Substantia nigra (tissue), 51 donors: ENCODE measurements at places on chromosomes 5 and 9.

DNA sequence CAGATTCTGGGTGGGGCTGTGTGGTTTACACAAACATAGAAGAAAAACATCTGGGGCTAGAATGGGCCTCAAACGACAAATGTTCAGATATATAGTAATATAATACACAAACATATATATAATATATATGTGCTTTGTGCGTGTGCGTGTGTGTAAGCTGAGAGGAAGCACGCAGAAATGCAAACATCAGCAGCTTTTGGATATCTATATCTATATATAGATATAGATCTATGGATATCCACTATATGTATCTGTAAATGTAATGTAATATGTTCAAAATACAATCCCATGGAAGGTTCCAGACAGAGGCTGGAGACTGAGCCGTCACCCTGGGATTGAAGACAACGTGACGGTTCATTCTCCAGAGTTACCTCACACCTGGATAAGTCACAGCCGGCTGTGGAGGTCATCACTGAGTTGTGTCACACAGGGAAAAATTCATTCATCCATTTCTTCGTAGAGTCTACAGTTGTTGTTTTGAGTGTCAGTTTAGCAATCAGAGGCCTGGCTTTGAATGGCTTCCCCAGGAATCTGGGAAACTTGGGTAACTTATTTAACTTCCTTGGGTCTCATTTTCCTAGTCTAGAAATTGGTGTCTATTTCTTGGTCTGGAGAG lies 123.0 kb upstream of the CPEB4 start:
- DNase-seq: no peak

DNA sequence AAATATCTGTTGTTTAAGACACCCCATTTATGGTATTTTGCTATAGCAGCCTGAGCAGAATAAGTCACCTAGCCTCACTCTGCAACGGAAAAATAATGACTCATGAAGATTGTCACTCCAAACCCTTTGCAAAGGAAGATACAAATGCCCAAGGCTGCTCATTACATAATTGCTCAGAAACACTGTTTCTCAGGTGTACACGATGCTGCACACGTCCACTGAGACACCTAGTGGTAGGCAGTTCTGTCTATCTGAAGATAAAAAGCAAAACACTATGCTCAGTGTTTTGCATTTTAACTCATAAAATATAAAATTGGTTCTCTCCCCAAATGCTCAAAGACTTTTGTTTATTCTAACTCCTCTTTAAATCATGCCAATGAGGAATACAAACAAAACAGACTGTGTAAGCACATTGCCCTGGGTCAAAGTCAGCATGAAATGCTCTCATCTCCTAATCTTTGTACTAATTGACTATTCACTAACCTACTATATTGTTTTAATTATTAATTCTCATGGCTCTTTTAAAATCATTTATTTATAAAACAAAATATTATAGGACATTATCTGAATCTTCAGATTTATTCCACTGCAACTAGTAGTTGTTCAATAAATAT lies 7.7 kb upstream of the TSLP start:
- DNase-seq: no peak

DNA sequence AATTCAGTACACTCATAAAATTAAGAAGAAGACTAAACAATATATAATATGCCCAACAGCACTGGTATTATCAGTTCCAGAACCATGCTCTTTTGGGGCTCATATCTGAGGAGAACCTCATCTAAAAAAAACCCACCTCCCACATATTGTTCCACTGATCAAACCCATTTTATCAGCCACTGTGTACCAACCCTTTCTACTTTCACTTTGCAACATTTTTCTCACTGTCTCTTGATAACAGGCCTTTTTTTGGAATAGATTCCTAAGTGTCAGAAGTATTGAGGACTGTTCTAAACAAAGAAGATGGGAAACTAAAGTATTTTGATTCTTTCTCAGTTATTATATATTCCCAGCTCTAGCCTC lies 173.2 kb downstream of the GABRB2 start:
- DNase-seq: no peak

DNA sequence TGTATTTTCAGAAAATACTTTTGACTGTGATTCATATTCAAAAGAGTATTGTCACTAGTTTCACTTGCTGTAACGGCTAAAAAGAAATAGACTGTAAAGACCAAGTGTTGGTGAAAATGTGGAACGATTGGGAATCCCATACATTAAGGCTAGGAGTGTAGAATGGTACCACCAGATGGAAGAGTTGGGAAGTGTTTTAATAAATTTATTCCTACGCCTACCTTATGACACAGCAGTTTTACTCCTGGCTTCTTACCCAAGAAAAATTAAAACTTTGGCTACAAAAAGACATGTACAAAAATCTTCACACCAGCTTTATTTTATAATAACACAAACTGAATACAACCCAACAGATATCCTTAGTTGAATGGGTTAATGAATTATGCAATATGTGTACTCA lies 256.2 kb downstream of the TAF11L14 start:
- no peak for DNase-seq

GRCh38 chr9:22143799-22144625 lies 134.9 kb upstream of the CDKN2B start:
- DNase-seq: no peak

DNA sequence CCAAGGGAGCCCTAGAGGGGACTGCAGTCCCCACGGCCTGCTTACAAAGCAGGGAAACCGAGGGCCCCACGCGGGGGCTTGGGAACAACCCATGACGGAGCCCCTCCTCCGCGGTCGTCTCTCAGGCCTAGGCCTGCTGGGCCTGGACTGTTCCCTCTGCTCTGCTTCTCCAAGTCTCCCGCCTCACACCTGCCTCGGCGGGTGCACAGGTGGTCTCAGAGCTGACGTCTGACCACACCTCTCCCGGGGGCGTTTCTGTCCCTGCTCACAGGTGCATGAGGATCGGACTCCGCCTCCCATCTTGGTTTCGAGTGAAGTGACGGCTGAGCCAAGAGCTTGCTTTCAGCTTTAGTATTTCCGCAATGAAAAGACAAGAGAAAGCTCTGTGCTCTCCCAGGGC lies 72.1 kb downstream of the MRPL36 start:
- DNase-seq: no peak

GRCh38 chr9:122309861-122310260 lies 45.2 kb downstream of the MRRF start:
- DNase-seq: no peak

GRCh38 chr5:116626272-116626723 lies 51.7 kb upstream of the SEMA6A start:
- peak; percentile 69 for DNase-seq

GRCh38 chr9:15867334-15867733 lies 314.5 kb downstream of the CCDC171 start:
- no peak for DNase-seq

DNA sequence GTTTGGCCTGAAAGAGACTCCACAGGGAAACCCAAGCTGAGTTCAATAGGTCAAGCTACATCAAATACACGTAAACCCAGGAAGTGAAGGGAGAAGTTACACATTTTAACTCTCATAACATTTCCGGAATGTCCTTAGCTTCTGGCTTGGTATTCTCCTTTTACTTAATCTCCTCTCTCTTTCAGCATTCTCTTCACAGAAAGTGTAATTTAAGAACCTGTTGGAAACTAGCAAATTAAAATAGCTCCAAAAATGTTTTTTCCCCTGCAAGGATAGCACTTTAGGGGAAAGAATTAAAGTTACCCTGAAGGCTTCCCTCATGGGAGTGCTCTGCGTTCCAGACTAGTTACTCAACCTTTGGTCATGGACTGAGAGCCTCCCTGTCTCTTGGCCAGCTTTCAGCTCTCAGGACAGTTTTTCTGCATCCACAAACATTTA lies 292.7 kb upstream of the TARS1 start:
- no peak for DNase-seq

DNA sequence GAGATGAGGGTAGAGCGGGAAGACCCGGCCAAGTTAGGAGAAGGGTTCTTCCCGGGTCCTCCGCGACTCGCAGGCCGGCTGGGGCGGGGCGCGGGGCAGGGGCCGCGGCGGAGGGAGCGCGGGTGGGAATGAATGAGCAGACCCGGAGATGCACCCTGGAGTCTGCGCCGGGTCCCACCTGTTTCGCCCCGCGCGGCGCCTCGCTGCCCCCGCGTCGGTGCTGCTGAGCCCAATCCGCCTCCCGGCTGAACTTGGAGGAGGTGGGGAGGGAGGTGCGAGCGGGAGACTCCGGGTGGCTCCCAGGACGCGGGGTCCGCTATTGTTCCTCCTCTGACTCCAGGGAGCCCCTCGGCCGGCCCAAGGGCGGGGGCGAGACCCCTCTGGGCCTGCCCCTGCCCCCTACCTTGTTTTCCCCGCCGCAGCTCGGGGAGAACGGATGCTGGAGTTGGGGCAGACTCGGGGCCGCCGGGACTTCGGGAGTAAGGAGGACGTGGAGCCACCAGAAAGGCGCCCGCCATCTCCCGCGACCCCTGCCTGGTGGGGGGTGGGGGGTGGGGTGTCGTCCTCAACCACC lies 659 bp downstream of the RAI14 start:
- DNase-seq: no peak

- DNase-seq: no peak
Measured at GRCh38 chr5:68922172-68922987, 171.4 kb upstream of the SLC30A5 start.

- no peak for DNase-seq
Measured at GRCh38 chr5:23466401-23466912, 41.0 kb upstream of the PRDM9 start.

- DNase-seq: no peak
Measured at GRCh38 chr9:16664211-16664610, 206.3 kb downstream of the BNC2 start.

- no peak for DNase-seq
Measured at GRCh38 chr5:35850967-35851680, 5.6 kb upstream of the IL7R start.

GRCh38 chr5:108418197-108418596 lies 36.3 kb upstream of the FBXL17 start:
- DNase-seq: peak; percentile 14

GRCh38 chr9:116202219-116202912 lies 48.8 kb downstream of the PAPPA start:
- no peak for DNase-seq

GRCh38 chr5:159628703-159629102 lies 287.6 kb upstream of the ADRA1B start:
- DNase-seq: no peak

DNA sequence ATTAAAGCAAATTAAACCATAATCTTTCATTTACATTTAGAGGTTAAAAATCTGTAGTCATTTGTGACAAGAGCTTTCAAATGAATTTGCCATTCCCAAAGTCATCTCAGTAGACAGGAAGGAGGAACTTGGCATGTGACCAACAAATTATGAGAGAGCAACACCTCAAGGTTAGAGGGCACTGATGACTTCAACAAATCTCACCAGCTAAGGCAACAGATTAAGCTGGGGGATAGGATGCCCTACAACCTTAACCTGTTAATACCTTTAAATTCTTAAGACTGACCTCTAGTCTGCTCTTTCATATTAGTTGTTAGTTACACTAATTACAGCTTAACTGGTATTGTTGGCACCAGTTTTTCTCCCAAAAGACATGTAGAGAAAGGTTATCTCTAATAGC lies 18.4 kb downstream of the POU5F2 start:
- DNase-seq: no peak

GRCh38 chr5:75922480-75922879 lies 160.7 kb upstream of the SV2C start:
- DNase-seq: no peak

GRCh38 chr9:72557549-72557948 lies 36.1 kb downstream of the TMC1 start:
- DNase-seq: no peak

GRCh38 chr9:18330401-18331309 lies 143.3 kb upstream of the ADAMTSL1 start:
- no peak for DNase-seq

GRCh38 chr5:8829323-8830029 lies 716.4 kb downstream of the SEMA5A start:
- no peak for DNase-seq

DNA sequence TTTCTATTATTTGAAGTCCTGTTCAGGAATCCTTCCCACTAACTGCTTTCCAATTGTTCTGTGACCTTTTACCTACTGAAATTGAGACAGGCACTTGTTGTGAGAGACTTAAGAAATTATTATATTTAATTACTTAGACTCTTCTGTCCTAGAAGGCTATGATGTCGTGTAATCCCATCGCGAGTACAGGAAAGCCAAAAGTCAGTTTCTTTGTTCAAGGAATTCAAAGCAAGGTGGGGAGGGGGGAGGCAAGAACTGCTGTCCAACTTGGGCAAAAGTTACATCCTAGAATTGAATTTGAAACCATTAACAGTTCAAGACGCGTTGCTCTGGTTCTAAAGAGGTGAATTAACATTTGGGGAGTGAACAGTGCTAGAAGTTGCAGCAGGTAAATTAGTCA lies 17.9 kb downstream of the NDUFA8 start:
- DNase-seq: no peak

- no peak for DNase-seq
Measured at GRCh38 chr9:124800306-124801259, 23.6 kb downstream of the OLFML2A start.

DNA sequence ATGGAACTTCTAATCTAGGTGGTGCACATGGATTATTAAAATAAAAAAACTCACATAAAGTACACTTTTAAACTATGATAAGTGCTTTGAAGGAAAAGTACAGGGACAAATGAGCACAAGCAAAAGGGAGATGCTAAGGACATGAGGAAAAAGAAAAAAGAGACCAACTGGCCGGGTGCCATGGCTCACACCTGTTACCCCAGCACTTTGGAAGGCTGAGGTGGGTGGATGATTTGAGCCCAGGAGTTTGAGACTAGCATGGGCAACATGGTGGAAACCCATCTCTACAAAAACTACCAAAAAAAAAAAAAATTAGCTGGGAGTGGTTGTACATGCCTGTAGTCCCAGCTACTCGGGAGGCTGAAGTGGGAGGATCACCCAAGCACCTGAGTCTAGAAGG lies 67.1 kb downstream of the SH3TC2 start:
- DNase-seq: no peak

- no peak for DNase-seq
Measured at GRCh38 chr9:136684339-136684738, 2.9 kb downstream of the AGPAT2 start.

DNA sequence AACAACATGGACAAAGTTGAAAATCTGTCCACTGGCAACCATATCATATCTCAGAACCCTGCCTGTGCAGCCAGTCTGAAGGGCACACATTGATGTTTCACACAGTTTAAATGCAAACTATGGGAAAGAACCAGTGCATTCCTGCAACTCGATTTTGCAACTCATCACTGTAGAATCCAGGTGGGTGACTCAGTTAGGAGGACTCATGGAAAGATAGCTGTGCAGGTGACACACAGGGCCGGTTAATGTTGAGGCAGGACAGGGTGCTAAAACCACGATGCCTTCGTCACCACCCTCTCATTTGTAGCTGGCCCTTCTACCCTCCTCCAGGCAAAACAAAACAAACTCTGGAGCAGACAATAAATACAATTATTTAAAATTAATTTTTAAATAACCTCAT lies 62.8 kb downstream of the TLE1 start:
- no peak for DNase-seq
